ENCODE measurements at places on chromosomes 6 and 20.

DNA sequence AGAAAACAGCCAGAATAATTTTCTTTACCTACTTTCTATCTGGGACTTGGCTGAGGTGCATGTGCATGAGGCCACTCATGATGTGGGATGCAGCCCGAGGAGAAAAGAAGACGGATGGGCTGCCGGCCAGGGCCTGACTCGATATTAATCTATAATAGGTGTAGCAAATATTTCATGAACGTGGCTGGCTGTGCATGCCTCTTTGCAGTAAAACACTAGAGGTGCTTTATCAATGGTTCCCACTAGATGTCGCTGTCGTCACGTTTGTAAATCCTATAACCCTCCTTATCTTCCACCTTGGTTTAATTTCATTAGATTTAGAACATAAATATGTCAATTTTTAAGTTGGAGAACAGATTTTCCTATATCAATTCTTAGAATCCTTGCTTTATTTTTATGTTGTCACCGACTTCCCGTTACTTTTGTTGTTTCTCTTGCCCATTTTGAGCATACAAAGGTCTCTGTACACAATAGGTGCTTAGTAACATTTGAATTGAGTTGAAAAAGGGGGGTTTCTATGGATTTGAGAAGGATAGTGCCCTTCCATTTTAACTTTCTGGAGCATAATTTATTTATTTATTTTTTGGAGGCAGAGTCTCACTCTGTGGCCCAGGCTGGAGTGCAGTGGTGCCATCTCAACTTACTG lies 19.6 kb upstream of the FERMT1 start:
- peak; percentile 13 for DNase-seq

DNA sequence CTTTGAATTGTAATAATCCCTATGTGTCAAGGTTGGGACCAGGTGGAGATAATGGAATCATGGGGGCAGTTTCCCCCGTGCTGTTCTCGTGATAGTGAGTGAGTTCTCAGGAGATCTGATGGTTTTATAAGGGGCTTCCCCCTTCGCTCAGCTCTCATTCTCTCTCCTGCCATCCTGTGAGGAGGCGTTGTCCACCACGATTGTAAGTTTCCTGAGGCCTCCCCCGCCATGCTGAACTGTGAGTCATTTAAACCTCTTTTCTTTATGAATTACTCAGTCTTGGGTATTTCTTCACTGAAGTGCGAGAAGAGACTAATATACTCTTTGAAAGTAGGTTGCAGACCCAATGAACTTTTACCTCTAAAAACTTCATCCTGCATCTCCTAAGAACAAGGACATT lies 39.2 kb upstream of the KCNG1 start:
- DNase-seq = no peak

- DNase-seq = no peak
Measured at GRCh38 chr6:37005061-37005810, at the start of gene FGD2. Gene FGD2 (plus strand): TSS chr6:37005655. CDS start chr6:37005818, 163 bp downstream.

DNA sequence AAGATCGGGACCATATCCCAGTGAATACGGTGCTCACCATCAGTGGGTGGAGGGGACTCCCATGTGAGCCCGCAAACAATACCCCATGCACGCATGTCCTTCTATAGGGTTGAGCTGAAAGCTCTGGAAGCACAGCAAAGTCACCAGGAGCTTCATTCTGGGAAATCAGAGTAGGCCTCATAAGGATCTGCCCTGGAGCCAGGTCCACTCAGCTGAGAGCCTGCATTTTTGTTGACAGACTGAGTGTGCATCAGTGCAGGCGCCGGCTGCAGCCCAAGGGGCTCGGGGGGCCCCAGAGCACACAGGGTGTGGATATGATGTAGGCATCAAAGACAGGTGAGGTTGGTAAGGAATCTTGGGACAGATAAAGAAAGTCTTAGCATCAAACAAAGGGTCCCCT lies 79.8 kb upstream of the CD93 start:
- no peak for DNase-seq

GRCh38 chr6:91281901-91282300 lies 695.0 kb upstream of the MAP3K7 start:
- no peak for DNase-seq

- no peak for DNase-seq
Measured at GRCh38 chr6:4986999-4987398, 16.8 kb downstream of the RPP40 start.

GRCh38 chr6:77707603-77708002 lies 54.8 kb downstream of the MEI4 start:
- no peak for DNase-seq

GRCh38 chr6:98016565-98016964 lies 733.5 kb upstream of the MMS22L start:
- DNase-seq = no peak

- no peak for DNase-seq
Measured at GRCh38 chr6:24451581-24452388, 37.6 kb downstream of the GPLD1 start.

DNA sequence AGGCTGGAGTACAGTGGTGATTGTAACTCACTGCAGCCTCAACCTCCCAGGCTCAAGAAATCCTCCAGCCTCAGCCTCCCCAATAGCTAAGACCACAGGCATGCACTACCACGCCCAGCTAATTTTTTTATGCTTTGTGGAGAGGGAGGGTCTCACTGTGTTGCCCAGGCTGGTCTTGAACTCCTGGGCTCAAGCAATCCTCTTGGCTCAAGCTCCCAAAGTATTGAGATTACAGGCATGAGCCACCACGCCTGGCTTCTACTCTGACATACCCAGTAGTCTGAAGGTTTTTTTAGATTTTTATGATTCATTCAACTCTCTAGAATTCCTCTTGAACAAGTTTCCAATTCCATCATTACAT lies 1.3 kb upstream of the ARHGAP18 start:
- DNase-seq = no peak

DNA sequence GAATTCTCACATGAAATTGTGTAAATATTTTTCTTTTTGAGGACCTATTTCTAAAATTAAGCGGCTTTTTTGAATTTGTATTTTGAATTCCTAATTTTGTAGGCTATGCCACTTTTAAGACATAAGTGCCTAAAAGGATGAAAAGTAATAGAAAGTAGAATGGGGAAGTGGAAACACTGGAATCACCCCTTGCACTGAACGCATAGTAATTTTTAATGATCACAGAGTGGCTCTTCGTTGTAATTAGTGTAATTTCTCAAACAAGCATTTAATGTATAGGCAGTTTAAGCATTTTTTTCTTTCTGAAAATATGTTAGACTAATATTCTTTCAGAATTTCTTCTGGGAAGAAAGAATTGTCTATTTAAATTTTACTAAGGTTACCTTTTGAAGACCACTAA lies 73.2 kb downstream of the ARID1B start:
- DNase-seq = no peak

GRCh38 chr6:117381749-117382148 lies 44.0 kb downstream of the ROS1 start:
- no peak for DNase-seq

- no peak for DNase-seq
Measured at GRCh38 chr6:17469006-17469832, 75.8 kb downstream of the CAP2 start.

GRCh38 chr20:17233626-17234025 lies 6.8 kb downstream of the PCSK2 start:
- no peak for DNase-seq

DNA sequence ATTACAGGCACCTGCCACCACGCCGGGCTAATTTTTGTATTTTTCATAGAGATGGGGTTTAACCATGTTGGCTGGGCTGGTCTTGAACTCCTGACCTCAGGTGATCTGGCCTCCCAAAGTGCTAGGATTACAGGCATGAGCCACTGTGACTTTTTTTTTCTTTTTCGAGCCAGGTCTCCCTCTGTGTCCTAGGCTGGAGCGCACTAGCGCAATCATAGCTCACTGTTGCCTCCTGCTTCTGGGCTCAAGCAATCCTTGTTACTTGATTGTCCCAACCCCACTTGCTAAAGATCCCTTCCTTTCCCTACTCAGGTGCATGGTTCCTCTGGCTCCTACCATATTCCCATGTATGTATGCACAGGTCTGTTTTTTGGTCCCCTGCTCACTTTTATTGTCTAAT lies 27.4 kb upstream of the SMIM29 start:
- DNase-seq = no peak

DNA sequence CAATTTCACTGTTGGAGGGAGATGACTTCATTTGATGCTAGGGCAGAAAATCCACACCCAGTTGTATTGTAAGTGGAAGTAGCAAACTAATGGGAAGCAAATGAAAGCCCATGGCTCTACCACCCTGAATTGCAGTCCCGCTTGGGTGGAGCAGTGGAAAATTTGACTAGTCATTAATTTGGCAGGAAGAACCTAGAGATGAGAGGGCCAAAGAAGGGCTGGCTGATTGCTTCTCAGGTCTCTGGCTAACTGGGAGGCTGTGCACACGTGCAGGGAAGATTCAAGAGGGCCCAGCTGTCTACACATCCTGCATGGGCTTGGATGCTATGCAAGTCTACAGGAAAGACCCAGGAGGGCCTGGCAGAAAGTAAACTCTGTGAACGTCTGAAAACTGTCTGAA lies 466.2 kb downstream of the TFAP2A start:
- DNase-seq = no peak

DNA sequence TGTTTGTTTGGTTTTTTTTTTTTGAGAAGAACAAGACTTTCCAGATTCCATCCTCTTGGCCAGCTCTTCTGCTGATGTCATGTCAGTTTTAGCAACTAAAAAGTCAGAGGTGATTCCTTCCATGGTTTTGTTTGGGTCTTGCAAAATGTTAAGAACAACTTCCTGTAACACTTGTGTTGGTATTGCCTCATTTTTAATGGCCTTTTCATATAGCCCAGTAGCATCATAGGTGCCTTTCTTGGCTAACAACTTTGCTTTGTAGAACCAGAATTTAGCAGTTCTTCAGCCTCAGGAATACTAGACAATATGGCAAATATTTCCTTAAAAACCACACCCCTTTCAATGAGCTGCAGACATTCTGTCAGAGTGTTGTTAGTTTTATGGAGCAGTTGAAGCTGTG lies 99.5 kb upstream of the SIRPG start:
- DNase-seq = no peak

GRCh38 chr6:165950316-165950715 lies 217.3 kb downstream of the TBXT start:
- no peak for DNase-seq

GRCh38 chr6:11432713-11433450 lies 104.7 kb upstream of the TMEM170B start:
- peak; percentile 88 for DNase-seq

DNA sequence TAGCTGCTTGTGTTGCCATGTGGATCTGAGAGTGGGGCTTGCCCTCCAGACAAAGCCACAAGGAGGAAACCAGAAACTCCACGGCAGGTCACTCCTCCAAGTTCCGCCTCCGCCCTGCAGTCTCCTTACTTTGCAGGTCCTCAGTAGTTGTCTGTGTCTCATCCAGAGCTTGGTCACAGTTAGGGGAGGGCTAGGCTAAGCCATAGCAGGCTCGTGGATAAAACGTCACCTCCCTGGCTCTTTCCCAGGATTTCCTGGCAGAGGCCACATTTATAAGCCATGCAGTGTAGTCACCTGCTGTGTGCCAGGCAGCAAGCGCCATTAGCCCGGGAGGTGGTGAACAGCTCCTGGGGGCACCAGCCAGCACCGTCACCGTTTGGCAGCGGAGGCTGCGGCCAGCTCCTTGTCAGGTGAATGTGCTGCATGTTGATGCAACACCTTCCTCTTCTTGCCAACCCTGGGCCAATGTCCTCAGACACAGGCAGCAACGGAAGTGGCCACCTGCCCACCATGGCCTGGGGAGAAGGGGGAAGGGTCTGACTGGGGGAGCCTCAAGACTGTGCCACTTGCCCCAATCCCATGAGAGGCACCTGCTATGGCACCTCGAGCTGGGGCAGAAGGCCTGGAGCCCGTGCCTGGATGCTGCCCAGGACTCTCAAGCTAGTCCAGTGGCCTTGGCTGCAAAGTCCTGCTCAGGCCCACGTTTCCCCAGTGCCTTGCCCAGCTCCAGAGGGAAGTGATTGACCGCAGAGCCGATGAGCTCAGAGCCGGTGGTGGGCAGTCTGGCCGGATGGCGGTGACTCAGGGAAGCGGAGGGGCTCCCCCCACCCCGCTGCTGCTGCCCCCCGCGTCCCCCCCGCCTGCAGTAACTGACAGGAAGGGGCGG lies 39.0 kb upstream of the SLCO4A1 start:
- no peak for DNase-seq

DNA sequence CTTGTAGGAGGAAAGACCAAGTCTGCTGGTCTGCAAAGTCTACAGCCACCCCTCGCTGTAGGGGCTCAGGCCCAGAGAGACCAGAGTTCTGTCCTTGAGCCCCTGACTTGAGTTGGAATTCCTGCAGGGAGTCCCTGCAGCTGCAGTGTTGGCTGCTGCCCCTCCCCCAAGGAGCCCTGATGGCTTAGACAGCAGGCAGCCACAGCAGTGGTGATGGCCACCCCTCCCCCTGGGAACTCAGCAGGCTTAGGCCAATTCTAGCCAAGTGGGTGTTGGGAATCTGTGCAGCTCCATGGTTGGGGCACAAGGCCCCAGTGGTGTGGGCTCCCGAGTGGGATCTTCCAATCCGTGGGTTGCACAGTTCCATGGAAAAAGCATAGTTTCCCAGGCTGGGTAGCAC lies 345.4 kb downstream of the CD109 start:
- DNase-seq = no peak

- DNase-seq = no peak
Measured at GRCh38 chr6:9710574-9710973, 704.3 kb downstream of the TFAP2A start.

DNA sequence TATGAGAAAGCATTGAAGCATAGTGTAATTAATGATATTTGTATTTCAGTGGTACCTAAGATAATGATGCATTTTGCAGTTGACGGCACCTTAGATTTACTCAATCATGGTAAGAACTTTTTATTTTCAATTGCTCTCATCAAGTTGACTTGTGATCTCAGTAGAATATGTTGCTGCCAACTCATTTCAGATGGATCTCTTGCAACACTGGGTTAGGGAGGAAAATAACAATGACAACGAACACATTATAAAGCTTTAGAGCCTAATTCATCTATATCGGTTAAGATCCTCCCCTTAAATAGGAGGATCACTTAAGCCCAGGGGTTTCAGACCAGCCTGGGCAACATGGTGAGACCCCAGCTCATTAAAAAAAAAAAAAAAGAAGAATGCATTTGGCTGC lies 18.0 kb upstream of the TBC1D22B start:
- DNase-seq = no peak

GRCh38 chr6:128057946-128058345 lies 157.1 kb upstream of the THEMIS start:
- no peak for DNase-seq

DNA sequence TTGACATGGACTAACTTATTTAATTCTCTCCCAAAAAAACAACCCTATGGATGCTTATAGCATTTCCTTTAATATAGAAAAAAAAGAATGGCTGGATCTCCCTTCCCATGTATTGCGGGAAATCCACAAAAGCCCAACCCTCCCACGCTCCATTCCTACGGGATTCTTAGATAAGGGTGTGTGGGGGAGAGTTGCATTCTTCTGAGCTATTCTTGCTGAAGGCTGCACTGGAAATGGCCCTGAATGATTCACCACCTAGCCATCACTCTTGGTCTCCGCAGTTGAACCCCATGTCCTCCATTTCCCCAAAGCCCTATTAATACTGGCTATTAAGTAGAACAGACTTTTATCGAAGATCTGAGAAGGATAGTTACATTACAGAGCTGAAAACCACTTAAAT lies 41.9 kb upstream of the ADGRF5 start:
- DNase-seq = no peak

- DNase-seq = no peak
Measured at GRCh38 chr6:106452628-106453027, 92.1 kb downstream of the CRYBG1 start.

Data from fibroblast of skin of left quadriceps (primary cell).